Heart left ventricle (tissue), 16 donors: ENCODE measurements at places on chromosomes 11 and 22. TPM values are rescaled to one million over a fixed set of nuclear protein-coding genes. Genes with fewer than 3 reads are reported as not detected.

PANX2 gene
- total RNA-seq, result 0.09 TPM

- no peak for DNase-seq
Measured at GRCh38 chr11:114073828-114074381, 14.4 kb downstream of the ZBTB16 start.

EFCAB6 gene
- total RNA-seq, result 2.3 TPM

DNA sequence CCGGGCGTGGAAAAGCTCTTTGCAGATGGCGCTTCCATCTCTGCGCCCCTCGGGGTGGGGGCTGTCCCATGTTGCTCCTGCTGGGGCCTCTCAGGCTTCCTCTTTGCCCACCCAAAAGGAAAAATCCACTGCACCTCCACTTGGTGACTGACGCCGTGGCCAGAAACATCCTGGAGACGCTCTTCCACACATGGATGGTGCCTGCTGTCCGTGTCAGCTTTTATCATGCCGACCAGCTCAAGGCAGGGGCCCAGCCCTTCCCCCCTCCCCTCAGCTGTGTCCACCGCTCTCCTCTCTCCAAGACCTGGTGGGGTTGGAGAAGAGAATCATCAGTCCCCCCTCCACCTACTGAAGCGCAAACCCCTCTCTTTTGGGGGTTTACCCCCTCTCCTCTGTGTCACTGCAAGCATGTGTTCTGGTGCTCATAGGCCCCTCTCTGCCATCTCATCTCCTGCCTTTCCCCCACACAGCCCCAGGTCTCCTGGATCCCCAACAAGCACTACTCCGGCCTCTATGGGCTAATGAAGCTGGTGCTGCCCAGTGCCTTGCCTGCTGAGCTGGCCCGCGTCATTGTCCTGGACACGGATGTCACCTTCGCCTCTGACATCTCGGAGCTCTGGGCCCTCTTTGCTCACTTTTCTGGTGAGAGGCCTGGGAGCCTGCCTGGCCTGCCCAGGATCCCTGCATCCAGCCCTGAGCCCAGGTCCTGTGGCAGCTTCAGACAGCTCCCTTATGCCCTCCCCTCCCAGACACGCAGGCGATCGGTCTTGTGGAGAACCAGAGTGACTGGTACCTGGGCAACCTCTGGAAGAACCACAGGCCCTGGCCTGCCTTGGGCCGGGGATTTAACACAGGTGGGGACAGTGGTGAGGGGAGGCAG lies 1.8 kb downstream of the LARGE2 start:
- peak; percentile 48 for DNase-seq

GRCh38 chr11:111699579-111700156 lies 66.5 kb downstream of the PPP2R1B start:
- no peak for DNase-seq

DNA sequence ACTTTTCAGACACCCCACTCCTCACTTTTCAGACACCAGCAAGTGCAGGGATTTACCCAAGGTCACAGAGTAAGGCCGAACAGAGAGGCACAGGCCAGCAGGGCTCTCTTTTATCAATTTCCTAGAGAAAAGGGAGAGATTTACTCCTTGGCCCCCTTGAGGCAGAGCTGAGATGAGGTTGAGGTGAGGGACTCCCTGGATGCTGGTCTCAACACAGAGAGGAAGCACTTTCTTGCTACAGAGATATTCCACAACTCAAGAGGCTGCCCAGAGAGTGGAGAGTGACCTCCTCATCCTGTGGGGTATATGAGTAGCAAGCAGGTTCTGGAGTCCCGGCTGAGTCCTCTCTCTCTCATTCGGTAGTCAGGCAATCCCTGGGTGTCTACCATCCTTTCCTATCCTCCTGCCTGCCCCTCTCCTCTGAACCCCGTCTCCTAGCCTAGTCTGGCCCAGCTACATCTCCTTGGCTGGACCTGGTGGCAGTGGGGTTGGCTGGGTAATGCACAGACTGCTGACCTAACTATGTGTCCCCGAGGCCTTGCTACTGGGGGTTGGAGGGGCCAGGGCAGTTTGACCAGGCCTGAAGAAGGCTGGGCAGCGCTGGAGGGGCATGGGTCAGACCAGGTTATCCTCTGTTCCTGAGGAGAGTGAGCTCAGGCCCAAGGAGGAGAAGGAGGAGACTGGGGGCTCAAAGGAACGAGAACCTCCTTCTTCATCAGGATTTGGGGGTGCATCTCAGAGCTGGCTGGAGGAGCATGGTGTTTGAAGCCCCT lies 1.8 kb upstream of the ARHGEF17 start:
- no peak for DNase-seq

OR10D3 gene
- total RNA-seq, result not detected

PIWIL4 gene
- 1.2 TPM for total RNA-seq

OR5P2 gene
- total RNA-seq, result not detected
